Stimulated activated CD4-positive, alpha-beta T cell treated with anti-CD3 and anti-CD28 coated beads, Interleukin-4, amount 100 ng/mL, for 48 hours (primary cell): ENCODE measurements at places on chromosomes 16 and 17.

- DNase-seq = no peak
Measured at GRCh38 chr17:28151001-28151400, 108.5 kb downstream of the NLK start.

DNA sequence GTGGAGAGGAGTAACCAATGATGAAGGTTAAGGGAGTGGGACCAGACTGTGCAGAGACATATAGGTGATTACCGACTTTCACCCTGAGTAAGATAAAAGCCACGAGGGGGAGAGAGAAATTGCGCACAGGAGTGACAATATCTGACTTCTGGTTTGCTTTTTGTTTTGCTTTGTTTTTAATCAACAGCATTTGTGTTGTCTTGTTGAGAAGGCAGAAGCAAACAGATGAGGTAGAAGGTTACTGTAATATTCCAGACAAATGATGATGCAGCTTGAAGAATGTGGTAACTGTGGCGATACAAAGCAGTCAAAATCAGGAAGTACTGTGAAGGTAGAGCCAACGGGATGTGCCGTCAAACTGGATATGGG, 7.5 kb downstream of the PELP1 start:
- DNase-seq = no peak

DNA sequence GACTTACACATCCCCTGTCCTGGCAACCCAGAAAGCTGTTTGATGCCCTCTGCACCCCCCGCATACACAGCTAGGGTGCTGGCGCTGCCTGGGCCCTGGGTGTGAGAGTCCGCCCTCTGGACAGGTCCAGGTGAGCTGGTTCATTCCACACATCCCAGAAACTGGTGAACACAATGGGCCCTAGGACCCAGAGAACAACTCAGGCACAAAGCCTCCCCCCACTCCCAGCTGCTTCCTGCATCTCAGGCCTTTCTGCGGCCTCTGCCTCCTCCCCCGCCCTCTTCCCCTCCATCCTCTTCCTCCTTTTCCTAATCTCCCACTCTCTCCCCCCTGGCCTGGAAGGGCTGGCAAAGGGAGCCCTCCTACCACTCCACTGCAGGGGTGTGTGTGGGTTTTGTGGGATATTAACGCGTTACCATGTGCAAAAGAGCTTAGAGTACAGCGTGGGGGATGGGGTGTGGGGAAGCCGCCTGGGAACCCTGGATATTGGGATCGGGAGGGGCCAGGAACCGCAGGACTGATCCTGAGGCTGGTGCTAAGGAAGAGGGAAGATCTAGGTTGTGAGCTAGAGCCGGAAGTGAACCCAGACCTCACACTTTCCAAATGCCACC, 1.6 kb upstream of the PPP1R9B start:
- DNase-seq = no peak

- DNase-seq = peak; percentile 38
Measured at GRCh38 chr16:70476272-70477020, 22.1 kb downstream of the FCSK start.

GRCh38 chr16:25107466-25107792, 4.1 kb upstream of the LCMT1 start:
- no peak for DNase-seq

DNA sequence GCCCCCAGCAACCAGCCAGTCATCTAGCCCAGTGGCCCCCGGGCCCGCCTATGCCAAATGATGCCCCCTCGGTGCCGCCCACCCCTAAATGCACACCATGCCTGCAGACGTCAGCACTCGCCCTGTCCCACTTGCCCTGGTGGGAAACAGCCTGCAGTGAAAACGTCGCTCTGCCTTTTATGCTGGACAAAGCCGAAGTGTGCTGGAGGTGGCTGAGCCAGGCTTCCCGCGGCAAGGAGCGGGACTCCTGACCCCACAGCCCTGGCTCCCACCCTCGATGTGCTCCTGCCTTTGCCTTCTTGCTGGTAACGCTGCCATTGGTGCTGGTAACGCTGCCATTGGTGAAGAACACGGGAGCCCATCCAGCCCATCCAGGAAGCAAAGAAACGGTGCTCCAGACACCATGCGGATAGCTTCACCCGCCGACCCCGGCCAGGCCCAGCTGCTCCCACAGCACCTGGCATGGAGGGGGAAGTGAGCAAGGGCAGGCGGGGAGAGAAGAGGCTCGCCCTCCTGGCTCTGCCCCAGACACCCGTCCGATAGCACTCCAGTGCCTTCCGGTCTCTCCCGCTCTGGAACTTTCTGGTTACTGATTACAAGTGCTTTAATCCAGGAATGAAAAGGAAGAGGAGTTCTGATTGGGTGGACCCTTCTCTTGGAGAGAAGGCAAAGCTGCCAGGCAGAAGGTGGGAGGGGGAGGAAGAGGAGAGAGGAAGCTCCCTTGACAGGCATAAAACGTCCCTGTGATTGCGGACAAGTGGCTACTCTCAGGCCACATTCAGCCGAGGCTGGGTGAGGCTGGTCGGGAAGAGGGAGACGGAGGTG, 4.0 kb upstream of the BAIAP2 start:
- no peak for DNase-seq

- DNase-seq = no peak
Measured at GRCh38 chr17:80153004-80153403, 6.1 kb upstream of the EIF4A3 start.

GRCh38 chr16:85034591-85035433, 7.2 kb downstream of the KIAA0513 start:
- no peak for DNase-seq
